ENCODE measurements at places on chromosomes 6 and 20. TPM values are rescaled to one million over a fixed set of nuclear protein-coding genes. Genes with fewer than 3 reads are reported as not detected.

The SHLD1 gene
- 11.8 TPM for total RNA-seq

The DEFB119 gene
- total RNA-seq = not detected

The PACSIN1 gene
- total RNA-seq = not detected

The C20orf144 gene
- total RNA-seq = not detected

The C6orf141 gene
- total RNA-seq = not detected

The TFAP2B gene
- total RNA-seq = not detected

The RNF217 gene
- total RNA-seq = 12.8 TPM

The FAM162B gene
- total RNA-seq = not detected

The SLC13A3 gene
- 0.26 TPM for total RNA-seq

The SEMG2 gene
- total RNA-seq = not detected

The OR2B6 gene
- not detected for total RNA-seq

The PI3 gene
- not detected for total RNA-seq

The RAET1G gene
- total RNA-seq = not detected
